ENCODE measurements at places on chromosomes 16 and 17. TPM values are rescaled to one million over a fixed set of nuclear protein-coding genes. Genes with fewer than 3 reads are reported as not detected.

The TSNAXIP1 gene
- polyA plus RNA-seq: not detected

DNA sequence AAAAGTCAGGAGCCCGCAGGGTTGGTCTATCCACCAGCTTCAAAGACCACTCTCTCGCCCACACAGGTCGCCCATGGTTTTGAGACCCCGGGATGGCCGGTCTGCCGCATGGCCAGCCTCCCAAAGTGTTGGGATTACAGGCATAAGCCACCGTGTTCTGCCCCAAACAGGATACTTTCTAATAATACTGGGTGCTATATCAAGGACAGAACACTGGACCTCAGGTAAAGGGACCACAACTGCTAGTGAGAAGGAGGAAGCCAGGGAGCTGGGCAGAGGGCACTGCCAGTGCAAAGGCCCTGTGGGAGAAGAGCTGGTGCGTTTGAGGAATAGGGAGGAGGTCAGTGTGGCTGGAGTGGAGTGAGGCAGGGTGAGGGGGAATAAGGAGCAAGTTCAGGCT, 34.1 kb downstream of the IL21R start:
- DNase-seq: no peak

GRCh38 chr17:4472286-4472685, 26.4 kb upstream of the SPNS2 start:
- DNase-seq: no peak

DNA sequence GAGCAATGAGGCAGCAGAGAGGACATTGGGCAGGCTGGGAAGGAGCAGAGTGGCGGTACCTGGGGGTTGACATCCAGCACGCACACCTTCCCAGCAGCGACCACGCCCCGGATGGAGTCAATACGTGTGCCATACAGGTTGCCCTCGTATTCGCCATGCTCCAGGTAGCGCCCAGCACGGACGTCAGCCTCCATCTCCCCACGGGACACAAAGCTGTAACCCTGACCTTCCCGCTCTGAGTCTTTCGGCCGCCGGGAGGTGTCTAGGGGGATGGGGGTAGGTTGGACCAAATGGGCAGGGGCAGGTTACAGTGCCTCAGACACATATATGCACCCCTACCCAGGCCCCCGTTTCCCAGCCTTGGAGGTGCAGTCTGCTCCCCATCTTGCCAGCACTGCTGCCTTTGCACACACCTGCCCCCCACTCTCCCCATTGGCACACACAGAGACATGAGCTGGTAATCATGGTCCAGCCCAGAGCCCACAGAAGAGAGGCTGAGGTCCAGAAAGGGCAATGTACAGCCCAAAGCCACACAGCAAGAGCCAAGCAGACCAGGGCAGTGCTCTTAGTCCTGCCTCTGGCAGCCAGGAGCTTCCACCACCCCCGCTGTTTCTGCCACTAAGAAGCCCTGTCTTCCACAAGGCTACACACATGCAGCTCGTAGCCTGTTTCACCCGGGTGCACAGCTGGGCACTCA, 27.5 kb downstream of the MPP2 start:
- no peak for DNase-seq

- DNase-seq: no peak
Observed at GRCh38 chr16:54447576-54448440, 161.2 kb upstream of the IRX3 start.

- no peak for DNase-seq
Observed at GRCh38 chr16:5928476-5929065, 831.0 kb upstream of the EEF2KMT start.

The MRPL45 gene
- 34.7 TPM for polyA plus RNA-seq

The TP53TG3B gene
- polyA plus RNA-seq: not detected

DNA sequence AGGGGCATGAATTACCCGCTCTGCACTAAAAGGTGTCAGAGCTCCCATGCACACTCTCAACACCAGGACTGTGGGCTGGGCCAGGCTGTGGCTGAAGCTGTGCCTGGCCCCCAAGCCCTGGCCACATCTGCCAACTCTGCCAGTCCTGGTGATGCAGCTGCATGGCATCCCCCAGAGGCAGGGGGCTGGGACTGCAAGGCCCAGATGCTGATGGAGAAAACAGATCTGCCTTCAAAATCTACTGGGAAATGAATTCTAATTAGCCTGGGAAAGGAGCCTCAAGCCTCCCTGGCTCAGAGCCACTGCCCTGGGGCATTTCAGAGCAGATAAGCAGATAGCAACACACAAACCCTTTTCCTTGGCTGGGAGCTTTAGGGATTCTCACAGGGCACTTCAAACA, 3.4 kb downstream of the CHST6 start:
- no peak for DNase-seq

- no peak for DNase-seq
Observed at GRCh38 chr16:88812513-88813268, 963 bp upstream of the APRT start.

DNA sequence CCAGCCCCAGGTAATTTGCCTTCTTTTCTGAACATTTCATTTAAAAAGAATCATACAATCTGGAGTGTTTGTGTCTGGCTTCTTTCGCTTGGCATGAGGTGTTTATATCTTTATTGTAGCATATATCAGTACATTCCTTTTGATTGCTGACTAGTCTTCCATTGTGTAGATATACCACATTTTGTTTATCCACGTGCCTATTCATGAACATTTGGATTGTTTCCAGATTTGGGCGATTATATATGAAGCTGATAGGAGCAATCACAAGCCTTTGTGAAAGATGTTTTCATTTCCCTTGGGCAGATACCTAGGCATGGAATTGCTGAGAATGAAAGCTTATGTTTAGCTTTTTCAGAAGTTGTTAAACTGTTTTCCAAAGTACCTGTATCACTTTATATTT, 120.3 kb downstream of the AATF start:
- no peak for DNase-seq

- DNase-seq: no peak
Observed at GRCh38 chr17:67044016-67044772, at the start of gene CACNG1. Gene CACNG1 (plus strand): TSS chr17:67044554. CDS start chr17:67044661, 107 bp downstream.

GRCh38 chr16:77679901-77680300, 42.4 kb upstream of the NUDT7 start:
- DNase-seq: no peak

The TBC1D3 gene
- not detected for polyA plus RNA-seq

The C16orf46 gene
- polyA plus RNA-seq: 0.16 TPM

The FOXK2 gene
- polyA plus RNA-seq: 5.7 TPM

DNA sequence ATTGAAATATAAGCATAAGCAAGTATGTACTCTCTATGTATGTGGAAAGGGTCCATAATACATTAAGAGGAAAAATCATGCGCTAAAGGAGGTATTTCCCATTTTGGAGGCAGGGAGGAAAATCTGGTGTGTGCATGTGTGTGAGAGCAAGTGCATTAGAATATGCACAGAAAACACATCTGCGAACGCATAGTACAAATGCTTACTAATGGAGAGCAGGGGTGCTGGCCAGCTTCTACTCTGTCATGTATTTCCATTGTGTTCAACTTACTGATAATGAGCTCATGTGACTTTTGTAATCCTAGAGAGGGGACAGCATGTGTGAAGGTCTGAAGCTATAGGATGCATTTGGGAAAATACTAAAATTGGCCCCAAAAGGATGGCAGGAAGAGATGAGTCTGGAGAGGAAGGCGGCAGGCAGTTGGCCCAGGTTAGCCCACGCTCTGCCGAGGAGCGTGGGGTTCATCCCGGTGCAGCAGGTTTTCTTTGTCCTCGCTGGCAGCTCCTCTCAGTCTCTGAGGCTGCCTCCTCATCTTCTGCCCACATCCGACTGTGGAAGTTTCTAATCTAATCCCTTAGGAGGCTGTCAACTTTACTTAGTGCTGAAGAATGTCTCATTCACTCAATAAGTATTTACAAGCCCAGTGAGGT, 17.8 kb upstream of the KSR1 start:
- no peak for DNase-seq

DNA sequence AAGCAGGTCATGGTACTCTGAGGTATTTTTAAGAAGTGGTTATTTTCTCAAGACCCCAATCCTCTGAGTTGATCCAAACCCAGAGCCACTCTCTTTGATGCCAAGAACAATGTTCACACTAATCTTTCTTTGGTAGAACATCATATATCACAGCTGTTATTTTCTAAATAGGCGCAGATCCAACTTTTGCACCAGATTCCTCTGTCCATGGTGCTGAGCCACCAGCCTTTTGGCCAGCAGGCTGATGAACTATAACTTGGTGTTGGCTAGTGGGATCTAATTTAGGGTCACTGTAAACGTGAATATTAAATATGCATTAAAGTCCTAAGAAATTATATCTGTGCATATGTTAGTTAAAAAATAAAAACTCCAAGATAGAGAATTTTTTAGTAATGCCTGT, 7.0 kb upstream of the ZKSCAN2 start:
- DNase-seq: no peak

DNA sequence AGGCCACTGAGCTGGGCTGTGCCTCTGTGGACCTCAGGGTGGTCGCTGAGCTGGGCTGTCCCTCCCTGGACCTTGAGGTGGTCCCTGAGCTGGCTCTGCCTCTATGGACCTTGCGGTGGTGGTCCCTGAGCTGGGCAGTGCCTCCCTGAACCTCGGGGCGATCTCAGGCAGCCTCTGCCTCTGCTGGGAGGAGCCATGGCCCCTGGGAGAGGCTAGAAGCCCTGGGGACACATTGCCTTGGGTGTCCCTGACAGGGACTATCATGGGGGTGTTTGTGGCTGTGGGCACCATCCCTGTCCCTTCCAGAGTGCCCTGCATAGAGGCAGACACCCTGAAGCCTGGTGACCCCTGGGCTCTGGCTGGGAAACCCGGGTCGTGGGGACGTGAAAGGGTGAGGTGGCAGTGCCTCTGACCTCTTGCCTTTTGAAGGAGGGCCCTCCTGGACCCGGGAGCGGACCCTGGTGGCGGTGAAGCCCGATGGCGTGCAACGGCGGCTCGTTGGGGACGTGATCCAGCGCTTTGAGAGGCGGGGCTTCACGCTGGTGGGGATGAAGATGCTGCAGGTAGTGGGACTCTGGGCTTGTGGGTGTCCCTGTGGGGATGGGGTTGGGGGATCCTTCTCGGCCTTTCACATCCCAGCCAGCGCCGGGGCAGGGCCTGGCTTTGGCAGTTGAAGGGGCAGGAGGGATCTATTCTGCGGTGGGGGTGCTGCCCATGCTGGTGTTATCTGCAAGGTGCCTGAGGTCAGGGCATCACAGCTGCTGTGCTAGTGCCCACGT, 1.8 kb downstream of the NME4 start:
- DNase-seq: no peak

The EVI2A gene
- polyA plus RNA-seq: 57.0 TPM

The GPR142 gene
- polyA plus RNA-seq: not detected

The KCTD11 gene
- 1.6 TPM for polyA plus RNA-seq

- DNase-seq: no peak
Observed at GRCh38 chr16:58970775-58971174, 236.7 kb upstream of the GOT2 start.

The GDPD1 gene
- 4.0 TPM for polyA plus RNA-seq

DNA sequence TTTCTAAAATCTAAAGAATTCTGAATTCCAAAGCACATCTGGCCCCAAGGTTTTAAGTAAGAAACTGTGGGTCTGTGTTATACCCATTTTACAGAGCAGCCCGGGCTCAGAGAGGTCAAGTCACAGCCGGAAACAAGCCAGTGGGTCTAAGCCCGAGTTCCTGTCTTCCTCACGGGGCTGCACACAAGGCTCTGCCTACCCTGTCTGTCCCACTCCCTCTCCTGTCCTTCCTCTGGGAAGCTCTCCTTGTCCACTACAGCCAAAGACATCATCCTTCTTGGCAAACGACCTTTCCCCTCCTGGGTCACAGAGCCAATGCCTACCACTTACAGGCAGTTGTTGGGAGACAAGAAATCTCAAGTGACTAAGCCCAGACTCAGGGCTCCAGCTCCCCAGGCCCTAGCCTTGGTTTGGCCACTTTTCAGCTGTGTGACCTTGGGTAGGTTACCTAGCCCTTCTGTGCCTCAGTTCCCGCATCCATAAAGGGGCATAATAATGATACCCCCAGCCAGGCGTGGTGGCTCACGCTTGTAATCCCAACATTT, 55.6 kb upstream of the MAP3K14 start:
- no peak for DNase-seq

GRCh38 chr16:65308506-65308905, 186.6 kb upstream of the CDH11 start:
- DNase-seq: no peak

- no peak for DNase-seq
Observed at GRCh38 chr16:83813823-83814658, 6.3 kb downstream of the HSBP1 start.

- DNase-seq: no peak
Observed at GRCh38 chr16:65574326-65574966, 452.6 kb upstream of the CDH11 start.

The ACSM3 gene
- 7.9 TPM for polyA plus RNA-seq

- no peak for DNase-seq
Observed at GRCh38 chr17:37833237-37833859, 88.5 kb upstream of the HNF1B start.

GRCh38 chr16:17301184-17301583, 169.6 kb downstream of the XYLT1 start:
- DNase-seq: no peak

The C1QTNF8 gene
- not detected for polyA plus RNA-seq

The LHX1 gene
- polyA plus RNA-seq: not detected

The TBC1D3H gene
- polyA plus RNA-seq: not detected

DNA sequence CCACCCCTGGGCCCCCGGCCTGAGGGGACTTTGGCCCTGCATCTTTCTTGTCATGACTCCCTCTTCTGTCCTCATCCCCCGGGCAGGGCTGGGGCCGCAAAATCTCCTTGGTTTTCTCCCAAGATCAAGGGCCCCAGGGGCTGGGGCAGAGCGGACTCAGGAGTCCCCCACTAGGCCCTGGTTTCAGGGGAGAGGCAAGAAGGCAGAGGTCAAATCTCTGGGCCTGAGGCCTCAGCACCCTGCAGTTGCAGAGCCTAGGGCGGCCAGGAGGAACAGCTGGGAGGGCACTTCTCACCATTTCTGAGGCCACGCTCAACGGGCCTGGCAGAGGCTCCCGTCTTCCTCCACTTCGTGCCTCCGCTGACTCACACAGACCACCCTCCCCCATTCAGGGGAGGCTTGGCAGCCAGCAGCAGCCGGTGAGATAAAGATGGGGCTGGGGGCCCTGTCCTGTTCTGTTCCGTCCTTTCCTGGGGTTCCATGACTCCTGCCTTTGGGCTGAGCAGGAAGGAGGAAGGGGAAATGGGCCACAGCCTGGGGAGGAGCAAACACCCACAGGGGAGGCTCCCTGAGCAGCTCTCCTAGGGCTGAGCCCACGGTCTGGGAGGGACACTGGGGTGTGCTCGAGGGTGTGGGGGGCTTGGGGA, 12.4 kb downstream of the ZSCAN10 start:
- no peak for DNase-seq

- no peak for DNase-seq
Observed at GRCh38 chr16:441447-441846, 16.0 kb downstream of the RAB11FIP3 start.

The HID1 gene
- 4.2 TPM for polyA plus RNA-seq

The TNS4 gene
- polyA plus RNA-seq: not detected

- no peak for DNase-seq
Observed at GRCh38 chr16:27303256-27304100, 10.3 kb upstream of the IL4R start.

DNA sequence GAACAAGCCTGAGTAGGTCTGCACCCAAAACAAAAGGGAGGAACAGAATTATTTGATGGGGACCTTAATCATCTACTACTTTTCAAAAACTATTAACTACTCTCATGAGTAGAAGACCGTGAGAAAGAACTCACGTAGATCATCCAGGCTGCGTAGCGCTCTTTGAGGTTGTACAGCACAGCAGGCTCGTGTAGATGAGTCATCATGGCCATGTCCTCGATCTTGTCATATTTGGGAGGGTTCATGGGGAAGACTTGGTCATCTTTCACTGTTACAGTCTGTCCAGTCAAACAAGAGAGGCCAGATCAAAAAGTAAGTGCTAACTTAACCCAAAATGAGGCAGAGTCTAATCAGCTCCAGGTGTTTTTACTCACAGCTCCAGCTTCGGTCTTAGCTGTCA, 2.3 kb downstream of the MYH1 start:
- DNase-seq: no peak

- no peak for DNase-seq
Observed at GRCh38 chr16:56936491-56936890, 4.5 kb downstream of the HERPUD1 start.
